ENCODE measurements at places on chromosomes 2 and 18.
A peak's percentile ranks its signal among the peaks of the same experiment; 100 is the strongest.

- peaks cover 3% of the 10 kb centered on the region for H3K36me3 ChIP-seq
- H3K4me3 ChIP-seq = peak overlapping the region; percentile 42
- H3K27ac ChIP-seq = peak overlapping the region; percentile 58
- peaks cover 22% of the 10 kb centered on the region for H3K4me1 ChIP-seq
- no peak for DNase-seq
- no peaks in the 10 kb centered on the region for H3K27me3 ChIP-seq
These were observed 11.3 kb downstream of the TSHZ1 start for GRCh38 chr18:75221897-75222296.

GRCh38 chr2:132037527-132038178, 124.1 kb downstream of the ANKRD30BL start:
- peak; percentile 20 for DNase-seq
- no peaks in the 10 kb centered on the region for H3K4me1 ChIP-seq
- no peaks in the 10 kb centered on the region for H3K36me3 ChIP-seq
- no peak overlapping the region for H3K4me3 ChIP-seq

GRCh38 chr2:173354073-173354581, 545 bp upstream of the CDCA7 start:
- H3K27me3 ChIP-seq = peaks cover 32% of the 10 kb centered on the region
- H3K4me3 ChIP-seq = peak overlapping the region; percentile 91

DNA sequence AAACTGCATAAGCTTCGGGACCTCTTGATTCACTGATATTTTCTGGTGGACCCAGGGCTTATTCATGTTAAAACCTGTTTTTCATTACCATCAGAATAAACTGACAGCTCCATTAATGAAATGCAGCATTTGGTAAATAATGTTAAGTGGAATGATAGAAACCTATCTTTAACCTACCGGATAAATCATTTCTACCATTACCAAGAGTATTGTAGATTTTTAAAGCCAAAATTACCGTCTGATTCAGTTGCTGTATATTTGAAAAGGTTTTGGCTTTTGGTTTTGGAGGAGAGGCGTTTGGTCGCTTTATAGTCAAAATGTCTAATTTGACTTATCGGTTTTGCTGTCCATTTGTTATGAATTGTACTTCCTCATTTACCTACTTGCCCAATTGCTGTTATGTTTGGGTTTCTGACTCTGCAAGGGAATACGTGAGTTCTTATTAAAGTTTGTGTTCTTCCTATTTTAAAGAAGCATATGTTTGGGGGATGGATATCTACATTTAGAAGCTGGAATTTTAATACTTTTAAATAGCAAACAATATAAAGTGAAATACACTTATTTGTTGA, 1.0 kb upstream of the CUL3 start:
- peaks cover 26% of the 10 kb centered on the region for H3K4me1 ChIP-seq
- peaks cover 6% of the 10 kb centered on the region for H3K36me3 ChIP-seq
- peak overlapping the region; percentile 98 for H3K4me3 ChIP-seq
- peak overlapping the region; percentile 96 for H3K27ac ChIP-seq
- no peak for DNase-seq

DNA sequence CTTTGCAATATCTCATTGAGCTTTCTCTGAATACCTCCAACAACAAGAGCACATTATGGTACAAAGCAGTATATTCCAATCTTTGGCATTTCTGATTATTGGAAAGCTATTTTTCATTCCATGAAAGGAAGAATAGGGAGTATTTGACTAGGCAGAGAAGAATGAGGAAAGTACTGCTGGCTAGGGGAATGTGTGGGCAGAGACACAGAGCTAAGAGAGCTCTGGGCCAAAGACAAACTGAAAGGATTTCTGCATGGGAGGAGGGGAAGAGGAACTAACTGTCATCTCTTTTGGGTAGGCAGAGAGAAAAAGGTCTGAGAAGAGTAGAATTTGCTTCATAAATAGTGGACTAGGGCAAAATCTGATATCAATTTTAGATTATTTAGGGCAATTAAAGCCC, 150.8 kb downstream of the CCDC85A start:
- H3K27ac ChIP-seq = no peak overlapping the region
- no peaks in the 10 kb centered on the region for H3K27me3 ChIP-seq
- no peaks in the 10 kb centered on the region for H3K4me1 ChIP-seq
- no peaks in the 10 kb centered on the region for H3K36me3 ChIP-seq

GRCh38 chr18:79318142-79318673, 77.5 kb upstream of the NFATC1 start:
- peaks cover 19% of the 10 kb centered on the region for H3K4me1 ChIP-seq
- DNase-seq = no peak
- peak overlapping the region; percentile 41 for H3K4me3 ChIP-seq
- peaks cover 2% of the 10 kb centered on the region for H3K27me3 ChIP-seq

- no peaks in the 10 kb centered on the region for H3K27me3 ChIP-seq
- H3K27ac ChIP-seq = no peak overlapping the region
- H3K4me1 ChIP-seq = no peaks in the 10 kb centered on the region
- DNase-seq = no peak
These were observed 858.7 kb upstream of the ACVR2A start for GRCh38 chr2:146986161-146986560.

GRCh38 chr2:63738019-63738418, 103.7 kb upstream of the UGP2 start:
- H3K4me3 ChIP-seq = no peak overlapping the region
- no peaks in the 10 kb centered on the region for H3K36me3 ChIP-seq
- no peak for DNase-seq
- no peaks in the 10 kb centered on the region for H3K4me1 ChIP-seq
- H3K27me3 ChIP-seq = peaks cover 2% of the 10 kb centered on the region
- H3K27ac ChIP-seq = no peak overlapping the region

GRCh38 chr2:25692143-25692542, 18.8 kb upstream of the DTNB start:
- no peak overlapping the region for H3K4me3 ChIP-seq
- H3K27me3 ChIP-seq = no peaks in the 10 kb centered on the region
- no peaks in the 10 kb centered on the region for H3K36me3 ChIP-seq

GRCh38 chr2:71299507-71299906, 32.1 kb upstream of the ZNF638 start:
- no peaks in the 10 kb centered on the region for H3K36me3 ChIP-seq
- no peaks in the 10 kb centered on the region for H3K4me1 ChIP-seq
- no peak overlapping the region for H3K4me3 ChIP-seq
- peaks cover 8% of the 10 kb centered on the region for H3K27me3 ChIP-seq

- DNase-seq = no peak
- H3K36me3 ChIP-seq = no peaks in the 10 kb centered on the region
These were observed 105.0 kb downstream of the NEDD4L start for GRCh38 chr18:58148954-58149471.

- peak overlapping the region; percentile 62 for H3K27ac ChIP-seq
- no peaks in the 10 kb centered on the region for H3K27me3 ChIP-seq
- H3K4me1 ChIP-seq = peaks cover 80% of the 10 kb centered on the region
These were observed 11.9 kb downstream of the SMAD7 start for GRCh38 chr18:48938827-48939204.

- H3K27ac ChIP-seq = no peak overlapping the region
- H3K36me3 ChIP-seq = no peaks in the 10 kb centered on the region
- no peak for DNase-seq
These were observed 84.3 kb upstream of the FSHR start for GRCh38 chr2:49238604-49238960.

DNA sequence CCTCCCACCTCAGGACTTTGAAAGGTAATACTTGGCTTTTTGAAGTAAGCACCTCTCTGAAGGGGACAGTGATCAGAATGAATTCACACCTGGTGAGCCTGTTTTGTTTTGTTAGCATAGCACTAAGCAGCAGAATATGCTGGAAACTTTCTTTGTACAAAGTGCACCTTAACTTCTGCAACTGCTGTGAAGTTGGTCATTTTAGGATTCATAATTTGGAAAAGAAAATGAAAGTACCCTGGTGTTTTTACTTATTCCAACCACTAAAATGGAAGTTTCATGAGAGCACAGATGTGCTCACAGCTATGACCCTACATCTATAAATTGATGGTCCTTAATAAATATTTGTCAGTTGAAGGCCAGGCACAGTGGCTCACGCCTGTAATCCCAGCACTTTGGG, 257.8 kb upstream of the STON1 start:
- H3K27me3 ChIP-seq = no peaks in the 10 kb centered on the region
- H3K4me1 ChIP-seq = peaks cover 17% of the 10 kb centered on the region
- H3K27ac ChIP-seq = no peak overlapping the region
- H3K4me3 ChIP-seq = no peak overlapping the region
- H3K36me3 ChIP-seq = peaks cover 14% of the 10 kb centered on the region

DNA sequence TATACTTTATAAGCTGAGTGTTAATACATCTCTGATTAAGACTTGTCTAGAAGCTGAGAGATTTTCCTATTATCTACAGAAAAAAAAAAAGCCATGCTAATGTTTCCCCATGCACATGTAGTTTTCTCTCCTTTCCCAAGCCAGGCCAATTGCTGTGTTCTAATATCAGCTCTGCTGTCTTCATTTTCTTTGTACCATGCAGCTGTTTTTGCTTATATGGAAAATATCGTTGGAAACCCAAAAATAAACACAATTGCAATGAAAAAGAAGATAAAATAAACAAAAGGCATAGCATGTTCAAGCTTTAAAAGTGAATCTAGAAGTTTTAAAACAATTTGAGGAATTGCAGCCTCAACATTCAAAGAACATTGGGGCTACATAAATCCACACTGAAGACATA, 817.4 kb upstream of the ACVR2A start:
- no peak for DNase-seq
- no peak overlapping the region for H3K27ac ChIP-seq
- H3K4me1 ChIP-seq = no peaks in the 10 kb centered on the region
- peaks cover 2% of the 10 kb centered on the region for H3K27me3 ChIP-seq
- H3K36me3 ChIP-seq = no peaks in the 10 kb centered on the region
- H3K4me3 ChIP-seq = no peak overlapping the region

DNA sequence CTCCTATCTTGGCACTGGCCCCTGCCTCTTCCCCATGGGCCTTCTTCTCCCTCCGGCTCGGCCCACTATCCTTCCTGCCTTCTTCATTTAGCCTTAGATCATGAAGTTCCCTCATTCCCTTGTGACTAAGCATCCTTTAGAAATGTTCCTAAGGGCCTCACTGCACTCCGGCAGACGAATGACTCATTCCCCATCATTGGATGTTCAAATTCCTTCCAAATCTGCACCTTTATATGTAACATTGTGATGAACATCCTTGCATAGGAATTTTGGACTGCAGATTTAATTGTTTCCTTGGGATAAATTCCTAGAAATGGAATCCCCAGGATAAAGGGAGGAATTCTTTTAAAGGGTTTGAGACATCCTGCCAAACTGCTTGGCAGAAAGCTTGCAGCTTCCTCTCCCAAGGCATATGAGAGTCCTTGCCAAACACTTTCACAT, 19.0 kb downstream of the CRACDL start:
- H3K27ac ChIP-seq = no peak overlapping the region
- H3K4me3 ChIP-seq = no peak overlapping the region
- no peak for DNase-seq
- no peaks in the 10 kb centered on the region for H3K36me3 ChIP-seq
- H3K4me1 ChIP-seq = peaks cover 8% of the 10 kb centered on the region

- H3K27me3 ChIP-seq = no peaks in the 10 kb centered on the region
- H3K4me3 ChIP-seq = no peak overlapping the region
- DNase-seq = no peak
- no peak overlapping the region for H3K27ac ChIP-seq
These were observed 89.4 kb upstream of the CDH7 start for GRCh38 chr18:65661391-65661790.

DNA sequence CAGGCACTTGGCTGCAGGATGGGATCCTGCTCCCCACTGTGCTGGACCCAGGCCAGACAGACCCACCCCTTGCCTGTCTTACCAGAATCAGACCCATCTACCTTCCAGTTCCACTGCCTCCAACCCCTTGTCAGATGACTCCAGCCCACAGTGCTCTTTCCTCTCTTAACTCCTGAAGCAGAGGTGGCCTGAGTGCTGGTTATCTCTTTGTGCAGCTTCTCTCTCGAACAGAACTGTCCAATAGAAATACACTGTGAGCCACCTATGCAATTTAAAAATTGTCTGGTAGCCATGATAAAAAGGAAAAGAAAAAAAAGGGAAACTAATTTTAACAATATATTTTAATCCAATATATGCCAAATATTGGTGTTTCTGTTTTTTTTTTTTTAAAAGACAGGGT, 160.2 kb upstream of the SMAD2 start:
- no peak for DNase-seq
- H3K4me1 ChIP-seq = no peaks in the 10 kb centered on the region
- peaks cover 14% of the 10 kb centered on the region for H3K27me3 ChIP-seq
- H3K27ac ChIP-seq = no peak overlapping the region
- H3K4me3 ChIP-seq = no peak overlapping the region

GRCh38 chr2:71797035-71797810, 343.9 kb downstream of the DYSF start:
- H3K36me3 ChIP-seq = no peaks in the 10 kb centered on the region
- no peak overlapping the region for H3K4me3 ChIP-seq
- no peaks in the 10 kb centered on the region for H3K4me1 ChIP-seq
- no peaks in the 10 kb centered on the region for H3K27me3 ChIP-seq

- H3K27me3 ChIP-seq = no peaks in the 10 kb centered on the region
- H3K36me3 ChIP-seq = no peaks in the 10 kb centered on the region
These were observed 117.5 kb downstream of the GALNT14 start for GRCh38 chr2:31020713-31021112.

- no peaks in the 10 kb centered on the region for H3K36me3 ChIP-seq
- H3K4me3 ChIP-seq = no peak overlapping the region
- no peak for DNase-seq
- H3K27ac ChIP-seq = no peak overlapping the region
- peaks cover 11% of the 10 kb centered on the region for H3K4me1 ChIP-seq
These were observed 50.3 kb upstream of the ZBTB7C start for GRCh38 chr18:48459465-48459864.

DNA sequence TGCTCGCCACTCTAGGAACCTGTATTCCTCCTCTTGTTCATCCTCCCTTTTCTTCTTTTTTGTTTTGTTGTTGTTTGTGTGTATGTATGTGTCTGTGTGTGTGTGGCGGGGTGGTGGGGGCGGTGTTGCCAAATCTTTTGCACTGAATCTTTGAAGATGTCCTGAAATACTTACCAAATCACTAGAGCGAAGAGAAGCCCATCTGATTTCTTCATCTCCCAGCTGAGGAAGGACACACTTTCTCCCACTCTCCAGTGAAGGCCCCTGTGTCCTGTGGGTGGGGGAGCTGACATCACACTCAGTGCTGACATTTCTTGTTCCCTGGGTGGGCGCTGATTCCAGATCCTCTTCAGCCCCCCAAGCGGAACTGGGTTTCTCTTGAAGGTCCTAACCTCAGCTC, 74.5 kb downstream of the NEDD4L start:
- H3K4me1 ChIP-seq = peaks cover under 1% of the 10 kb centered on the region
- DNase-seq = no peak
- H3K36me3 ChIP-seq = no peaks in the 10 kb centered on the region
- no peak overlapping the region for H3K27ac ChIP-seq
- no peak overlapping the region for H3K4me3 ChIP-seq

GRCh38 chr2:241135737-241136136, 13.5 kb downstream of the PASK start:
- no peak overlapping the region for H3K27ac ChIP-seq
- no peak overlapping the region for H3K4me3 ChIP-seq
- no peaks in the 10 kb centered on the region for H3K27me3 ChIP-seq
- H3K4me1 ChIP-seq = no peaks in the 10 kb centered on the region

- no peak overlapping the region for H3K27ac ChIP-seq
- H3K27me3 ChIP-seq = no peaks in the 10 kb centered on the region
- H3K36me3 ChIP-seq = peaks cover 17% of the 10 kb centered on the region
- peaks cover 27% of the 10 kb centered on the region for H3K4me1 ChIP-seq
- DNase-seq = no peak
- H3K4me3 ChIP-seq = no peak overlapping the region
These were observed 5.4 kb downstream of the TTLL4 start for GRCh38 chr2:218716070-218716469.

All from activated naive CD8-positive, alpha-beta T cell treated with anti-CD3 and anti-CD28 coated beads, Interleukin-2, amount 10 ng/mL, durations not matched to agents 7 days and 5 days (primary cell).